ENCODE measurements at places on chromosomes 6 and 20. TPM values are rescaled to one million over a fixed set of nuclear protein-coding genes. Genes with fewer than 3 reads are reported as not detected.

DNA sequence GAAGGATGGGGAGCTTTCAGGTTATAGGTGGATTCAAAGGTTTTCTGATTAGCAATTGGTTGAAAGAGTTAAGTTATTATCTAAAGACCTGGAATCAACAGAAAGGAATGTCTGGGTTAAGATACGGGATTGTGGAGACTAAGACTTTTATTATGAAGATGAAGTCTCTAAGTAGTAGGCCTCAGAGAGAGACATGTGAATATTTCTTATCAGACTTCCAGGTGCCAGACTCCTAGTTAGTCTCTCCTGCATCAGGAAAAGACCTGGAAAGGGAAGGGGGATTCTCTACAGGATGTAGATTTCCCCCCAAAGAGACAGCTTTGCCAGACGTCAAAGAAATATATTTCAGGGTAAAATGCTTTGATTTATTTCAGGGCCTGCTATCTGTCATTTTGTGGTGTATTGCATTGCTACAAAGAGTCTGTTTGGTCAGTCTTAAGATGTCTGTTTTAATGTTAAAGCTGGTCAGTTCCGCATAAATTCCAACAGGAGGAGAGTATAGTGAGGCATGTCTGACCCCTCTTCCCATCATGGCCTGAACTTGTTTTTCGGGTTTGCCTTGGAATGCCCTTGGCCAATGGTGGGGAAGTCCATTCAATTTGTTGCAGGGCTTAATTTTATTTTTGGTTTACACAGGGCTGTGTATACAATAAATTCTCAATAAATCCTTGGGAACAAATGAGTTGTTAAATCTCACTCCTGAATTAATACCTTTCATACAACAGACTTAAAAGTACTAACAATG, 103.4 kb upstream of the RALGAPA2 start:
- no peak for DNase-seq

DNA sequence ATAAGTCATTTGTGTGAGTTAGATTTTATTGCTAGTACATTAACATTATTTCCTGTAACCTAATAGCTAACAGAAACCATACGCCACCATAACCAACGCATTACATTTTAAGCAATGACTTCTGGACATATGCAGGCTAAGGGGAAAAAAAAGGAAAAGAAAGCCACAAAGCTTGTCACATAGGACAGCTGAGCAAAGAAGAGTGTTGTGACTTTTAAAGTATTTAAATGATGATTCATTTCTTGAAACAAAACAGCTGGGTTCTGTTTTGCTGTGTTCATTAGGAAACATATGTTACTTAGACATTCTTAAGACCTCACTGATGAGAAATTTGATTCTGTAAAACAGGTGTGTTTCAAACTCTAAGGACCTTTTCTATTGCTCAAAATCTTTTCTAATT, 171.4 kb downstream of the COL9A1 start:
- DNase-seq: no peak

- DNase-seq: peak; percentile 58
Measured at GRCh38 chr20:59933296-59933848, at the start of gene SYCP2. Gene SYCP2 (minus strand): TSS chr20:59933637. CDS start chr20:59922413, 11,224 bp downstream.

KIFC1 gene
- total RNA-seq: 1.8 TPM

GHRH gene
- total RNA-seq: not detected

ATP6V1G2 gene
- 4.8 TPM for total RNA-seq

- no peak for DNase-seq
Measured at GRCh38 chr6:124676033-124676432, 286.2 kb upstream of the RNF217 start.

MEA1 gene
- total RNA-seq: 38.1 TPM

GRCh38 chr6:133857696-133858095, 31.2 kb upstream of the TCF21 start:
- no peak for DNase-seq

GLP1R gene
- not detected for total RNA-seq

DNA sequence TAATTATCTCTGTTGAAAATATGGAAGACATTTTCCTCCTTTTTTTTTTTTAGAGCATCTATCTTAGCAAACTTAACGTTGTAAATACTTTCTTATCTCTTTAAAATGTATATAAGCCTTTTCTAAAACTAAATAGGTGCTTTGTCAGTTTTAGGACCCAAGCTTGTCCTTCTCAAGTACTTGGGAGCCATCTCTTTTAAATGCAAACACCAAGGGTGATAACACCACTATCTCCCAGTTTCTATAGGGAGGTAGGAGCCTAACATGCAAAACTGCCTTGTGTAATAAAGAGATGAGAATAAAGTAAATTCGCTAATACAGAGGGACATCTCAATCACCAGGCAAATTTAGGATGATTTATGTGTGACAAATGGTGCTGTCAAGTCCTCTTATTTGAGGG, 157.0 kb upstream of the FAM83B start:
- DNase-seq: no peak

DNA sequence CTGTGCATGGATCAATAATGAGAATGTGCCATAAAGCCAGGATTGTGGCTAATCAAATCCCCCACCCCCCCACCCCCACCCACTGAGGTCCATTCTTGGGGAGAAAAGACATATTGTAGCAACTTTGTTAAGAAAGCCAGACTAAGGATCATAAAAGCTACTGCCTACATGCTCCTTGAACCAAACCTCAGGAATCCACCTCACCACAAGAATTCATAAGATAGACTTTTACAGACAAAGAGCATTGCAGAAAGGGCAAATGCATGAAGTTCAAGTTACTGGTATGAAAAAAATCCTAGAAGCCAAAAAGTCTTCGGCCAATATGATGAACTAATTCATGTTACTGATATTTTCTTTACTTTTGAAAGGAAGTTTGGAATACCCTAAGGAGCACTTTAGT, 187.9 kb upstream of the ARID1B start:
- no peak for DNase-seq

TMC2 gene
- not detected for total RNA-seq

- DNase-seq: no peak
Measured at GRCh38 chr6:159525445-159526025, 167.5 kb downstream of the SOD2 start.

CCDC167 gene
- 24.0 TPM for total RNA-seq

IYD gene
- total RNA-seq: not detected

DNA sequence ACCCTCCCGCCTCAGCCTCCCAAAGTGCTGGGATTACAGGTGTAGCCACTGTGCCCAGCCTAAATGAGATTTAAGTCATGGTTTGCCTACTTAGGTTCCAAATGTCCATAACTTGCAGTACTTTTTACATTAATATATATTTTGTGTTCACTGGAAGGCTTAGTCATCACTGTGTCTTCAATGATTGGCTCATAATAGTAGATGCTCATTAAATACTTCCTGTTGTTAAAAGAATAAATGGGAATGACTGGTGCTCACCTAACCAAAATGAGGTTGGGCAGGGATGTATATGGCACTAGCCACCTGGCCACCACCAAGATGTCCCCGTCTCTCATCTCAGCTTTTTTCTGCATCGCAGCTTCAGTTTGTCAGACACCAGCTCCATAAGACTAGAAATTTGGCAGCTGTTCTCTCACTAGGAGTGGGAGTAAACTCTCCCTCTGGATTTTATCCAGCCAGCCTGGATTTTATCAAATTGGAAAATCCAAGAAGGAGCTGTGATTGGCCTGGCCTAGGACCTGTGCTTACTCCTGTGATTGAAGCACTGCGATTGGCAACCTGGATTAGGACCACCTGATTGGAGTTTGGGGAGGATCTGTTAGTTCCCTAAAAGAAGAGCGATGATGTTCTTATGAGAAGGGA, 1.1 kb upstream of the GLO1 start:
- no peak for DNase-seq

RAET1L gene
- not detected for total RNA-seq

- no peak for DNase-seq
Measured at GRCh38 chr6:146876271-146877151, 277.7 kb downstream of the ADGB start.

TGM3 gene
- not detected for total RNA-seq

OTOR gene
- total RNA-seq: not detected

GRCh38 chr20:21812379-21812778, 106.9 kb downstream of the PAX1 start:
- DNase-seq: no peak

GINS1 gene
- 1.5 TPM for total RNA-seq

Data from T-cell (primary cell).